ENCODE measurements at places on chromosomes 7 and 10.
A peak's percentile ranks its signal among the peaks of the same experiment; 100 is the strongest.

DNA sequence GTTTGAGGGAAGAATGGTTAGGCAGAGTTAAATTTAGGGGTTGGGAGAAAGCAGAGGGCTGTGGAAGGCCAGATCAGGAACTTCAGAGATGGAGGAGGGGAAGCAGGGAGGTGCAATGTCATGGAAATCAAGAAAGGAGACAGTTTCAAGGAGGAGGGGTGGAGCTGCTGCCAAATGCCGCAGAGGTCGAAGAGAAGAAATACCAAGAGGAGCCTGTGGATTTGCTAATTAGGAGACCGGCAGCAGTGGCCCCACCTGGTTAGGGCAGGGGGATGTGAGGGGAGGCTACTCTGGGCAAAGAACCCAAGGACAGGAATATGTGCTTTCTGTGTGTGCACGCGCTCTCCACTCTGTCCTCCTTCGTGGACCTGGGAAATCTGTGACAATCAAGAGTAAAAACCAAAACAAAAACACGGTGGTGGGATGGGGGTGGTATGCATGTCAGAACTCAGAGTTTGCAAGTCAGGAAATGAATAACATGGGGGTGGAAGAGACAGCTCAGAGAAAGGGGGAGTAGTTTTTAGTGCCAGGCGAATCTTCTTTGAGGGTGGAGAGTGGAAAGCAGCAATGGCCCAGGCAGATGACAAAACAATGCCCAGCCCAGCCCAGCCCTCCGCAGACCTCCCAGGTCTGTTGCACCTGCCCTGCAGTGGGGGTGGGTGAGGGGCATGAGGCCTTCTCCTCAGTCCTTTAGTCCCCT, 102.9 kb upstream of the PAX2 start:
- DNase-seq, result no peak

- DNase-seq, result no peak
Measured at GRCh38 chr7:68364886-68365625, 1233.2 kb upstream of the AUTS2 start.

- no peak for DNase-seq
Measured at GRCh38 chr10:94328613-94329012, 34.1 kb downstream of the NOC3L start.

- DNase-seq, result no peak
Measured at GRCh38 chr7:65809982-65810288, 62.9 kb upstream of the VKORC1L1 start.

- no peak for DNase-seq
Measured at GRCh38 chr7:154879629-154880028, 123.3 kb downstream of the PAXIP1 start.

GRCh38 chr10:66180581-66181318, 745.1 kb upstream of the LRRTM3 start:
- DNase-seq, result peak; percentile 52

DNA sequence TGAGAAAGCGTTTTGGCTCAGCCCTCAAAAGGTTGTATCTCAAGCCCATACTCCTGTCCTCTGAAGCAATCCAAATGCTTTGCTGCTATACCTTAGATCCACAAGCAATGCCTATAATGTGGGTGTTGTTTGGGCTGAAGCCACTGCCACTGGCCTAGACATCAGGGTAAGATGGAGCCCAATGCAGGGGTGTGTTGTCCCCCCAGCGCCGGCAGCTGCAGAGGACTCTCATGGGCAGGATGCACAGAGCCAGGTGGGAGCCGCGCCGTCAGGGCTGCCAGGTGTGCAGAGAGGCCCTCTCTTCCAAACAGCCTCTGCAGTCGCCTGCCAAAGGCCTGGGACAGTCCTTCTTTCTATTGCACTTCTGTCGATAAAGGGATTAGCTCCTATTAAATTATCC, 205.2 kb upstream of the SHH start:
- no peak for DNase-seq

GRCh38 chr7:142440219-142440905, 182.5 kb upstream of the PRSS58 start:
- no peak for DNase-seq

Data from NCI-H2081 (cell line).